SK-N-SH (cell line): ENCODE measurements at places on chromosomes 11 and 22. TPM values are rescaled to one million over a fixed set of nuclear protein-coding genes. Genes with fewer than 3 reads are reported as not detected.

DNA sequence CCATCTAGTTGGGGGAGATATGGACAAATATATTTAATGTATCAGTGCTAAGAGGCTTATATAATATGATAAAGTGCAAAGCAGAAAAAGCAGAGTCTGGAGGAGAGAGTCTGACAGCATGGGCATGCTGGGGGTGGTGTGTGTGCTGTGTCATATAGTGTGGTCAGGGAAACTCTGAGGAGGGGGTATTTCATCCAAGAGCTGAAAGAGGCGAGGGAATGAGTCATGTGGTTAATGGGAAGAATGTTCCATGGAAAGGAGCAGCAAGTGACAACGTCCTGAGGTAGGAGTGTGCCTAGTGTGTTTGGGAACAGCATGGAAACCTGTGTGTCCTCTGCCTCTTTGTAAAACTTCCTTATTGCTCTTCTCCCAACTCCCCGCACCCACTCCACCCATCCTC is 38.0 kb downstream of the EIF3F start:
- DNase-seq = no peak

GRCh38 chr22:21765909-21766529 is 30.4 kb upstream of the YPEL1 start:
- DNase-seq = no peak

DNA sequence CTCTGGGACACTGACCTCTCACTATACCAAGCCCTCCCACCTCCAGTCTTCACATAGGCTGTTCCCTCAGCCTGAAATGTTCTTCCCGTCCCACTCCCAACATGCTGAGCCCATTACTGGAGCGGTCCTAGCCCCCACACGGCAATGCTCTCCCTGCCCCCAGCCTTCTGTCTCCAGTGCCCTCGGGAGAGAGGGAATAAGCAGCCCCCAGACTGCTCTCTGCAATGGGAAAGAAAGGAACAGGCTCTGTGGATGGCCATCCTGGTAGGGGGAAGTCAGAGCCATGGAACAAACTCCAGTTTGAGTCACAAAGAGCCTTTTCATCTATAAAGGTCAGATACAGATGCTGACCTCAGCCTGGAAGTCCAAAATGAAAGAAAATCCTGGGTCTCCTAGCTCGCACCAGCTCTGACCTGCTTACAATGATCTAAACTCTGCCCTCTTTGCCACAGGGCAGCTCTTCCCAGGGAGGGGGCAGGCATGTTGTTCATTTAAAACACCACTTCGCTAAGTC is 62.6 kb downstream of the FLRT1 start:
- DNase-seq = no peak

Gene KRTAP5-2
- not detected in 2 replicates for polyA plus RNA-seq

DNA sequence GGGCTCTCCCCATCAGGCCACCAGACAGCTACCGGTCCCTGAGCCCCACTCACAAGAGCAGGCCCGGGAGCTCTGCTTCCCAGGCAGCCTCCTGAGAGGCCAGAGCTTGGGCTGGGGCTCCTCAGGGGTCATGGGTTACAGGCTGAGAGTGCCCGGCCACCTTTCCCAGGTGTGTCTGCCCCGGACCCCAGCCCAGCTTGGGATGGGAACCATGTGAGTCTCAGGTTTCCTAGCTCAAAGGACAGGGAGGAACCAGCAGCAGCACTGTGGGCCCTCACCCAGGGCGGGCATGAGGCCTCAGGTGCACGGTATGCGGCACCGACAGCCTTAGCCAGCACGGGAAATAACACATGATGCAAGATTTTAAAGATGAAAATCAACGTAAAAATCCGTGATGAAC is 90.1 kb downstream of the NECTIN1 start:
- DNase-seq = no peak
